ENCODE measurements at places on chromosomes 5 and 9. TPM values are rescaled to one million over a fixed set of nuclear protein-coding genes. Genes with fewer than 3 reads are reported as not detected.

DNA sequence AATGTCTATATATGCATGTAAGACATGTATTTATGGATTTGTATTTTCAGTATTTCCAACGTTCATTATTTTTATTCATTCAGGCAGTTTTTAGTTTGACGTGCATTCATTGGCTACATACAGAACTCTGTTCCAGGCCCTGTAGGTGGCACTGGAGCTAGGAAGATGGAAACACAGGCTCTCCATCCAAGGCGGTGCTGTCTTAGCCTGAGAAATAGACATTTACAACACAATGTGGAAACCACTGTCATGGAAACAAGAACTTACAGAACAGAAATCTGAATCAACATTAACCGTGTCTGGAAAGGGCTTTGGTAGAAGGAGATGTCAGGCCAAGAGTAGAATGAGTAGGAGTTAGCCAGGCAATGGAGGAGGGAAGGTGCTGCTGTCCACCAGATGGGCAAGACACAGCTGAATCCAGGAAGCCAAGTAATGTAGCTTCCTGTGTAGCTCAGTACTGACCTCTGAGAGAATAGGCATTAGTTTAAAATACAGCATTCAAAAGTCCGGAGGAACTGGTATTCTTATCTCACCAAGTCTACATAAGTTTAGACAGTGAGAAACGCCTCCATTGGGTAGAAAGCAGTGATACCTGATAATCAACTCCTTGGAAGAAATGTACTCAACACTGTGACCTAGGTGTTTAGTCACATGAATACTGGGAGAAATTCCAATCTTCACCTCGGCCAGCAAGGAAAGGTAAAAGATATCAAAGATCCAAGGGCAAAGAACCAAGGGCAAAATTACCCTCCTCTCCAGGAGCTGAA lies 388.6 kb upstream of the CDH6 start:
- H3K4me3 ChIP-seq = no peak overlapping the region
- no peak for DNase-seq
- no peaks in the 10 kb centered on the region for H3K4me1 ChIP-seq
- H3K27me3 ChIP-seq = no peaks in the 10 kb centered on the region

The TNIP1 gene
- total RNA-seq = 73.0 TPM

DNA sequence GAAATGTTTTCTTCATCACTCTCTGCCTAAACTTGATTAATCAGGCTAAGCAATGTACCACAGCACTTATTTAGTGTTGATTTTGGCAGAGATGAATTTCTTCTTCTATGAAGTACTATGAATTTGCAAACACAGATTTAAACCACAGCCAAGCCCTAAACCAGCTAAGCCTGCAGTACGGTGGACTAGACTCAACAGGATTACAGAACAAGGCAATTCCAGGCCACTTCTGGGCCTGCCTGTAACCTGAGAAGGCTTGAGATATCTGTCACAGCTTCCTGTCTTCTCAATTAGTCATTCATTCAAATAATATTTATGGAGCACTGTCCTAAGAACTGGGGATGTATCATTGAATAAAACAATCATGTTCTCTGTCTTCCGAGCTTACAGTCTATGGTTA lies 32.4 kb upstream of the CAST start:
- DNase-seq = no peak
- no peaks in the 10 kb centered on the region for H3K27me3 ChIP-seq
- no peaks in the 10 kb centered on the region for H3K36me3 ChIP-seq

DNA sequence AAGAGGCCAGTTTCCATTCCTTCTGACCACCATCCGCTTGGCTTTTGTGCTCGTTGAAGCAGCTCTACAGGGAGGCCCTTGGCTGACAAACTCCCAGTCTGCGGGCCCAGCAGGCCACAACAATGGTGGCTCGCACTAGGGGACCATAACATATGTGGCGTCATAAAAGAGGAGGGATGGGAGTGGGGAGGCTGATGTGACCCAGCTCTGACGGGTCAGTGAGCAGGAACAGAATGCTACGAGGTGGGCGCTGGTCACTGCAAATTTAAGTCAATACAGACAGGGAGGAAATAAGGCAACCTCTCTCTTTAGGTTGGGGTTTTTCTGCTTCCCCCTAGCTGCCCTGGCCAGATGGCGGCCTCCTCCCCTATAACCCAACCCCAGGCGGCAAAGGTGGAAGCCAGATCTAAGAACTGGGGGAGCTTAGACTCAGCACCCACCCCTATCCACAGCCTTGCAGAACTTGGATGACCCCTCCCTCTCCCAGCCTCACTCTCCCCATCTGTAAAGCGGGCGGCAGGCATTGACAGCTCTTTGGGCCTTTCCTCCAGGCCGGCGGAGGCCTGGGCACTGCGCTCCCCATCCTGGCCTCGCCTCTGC lies 778 bp downstream of the FRRS1L start:
- H3K27ac ChIP-seq = no peak overlapping the region
- H3K27me3 ChIP-seq = peaks cover 44% of the 10 kb centered on the region
- peak overlapping the region; percentile 46 for H3K4me3 ChIP-seq
- DNase-seq = no peak
- H3K4me1 ChIP-seq = peaks cover 10% of the 10 kb centered on the region

GRCh38 chr9:135879237-135879601 lies 28.1 kb downstream of the CAMSAP1 start:
- H3K27me3 ChIP-seq = no peaks in the 10 kb centered on the region
- H3K27ac ChIP-seq = no peak overlapping the region
- no peaks in the 10 kb centered on the region for H3K4me1 ChIP-seq
- no peak for DNase-seq

The GPRIN1 gene
- total RNA-seq = 1.3 TPM

- no peaks in the 10 kb centered on the region for H3K36me3 ChIP-seq
- no peaks in the 10 kb centered on the region for H3K27me3 ChIP-seq
- peak overlapping the region; percentile 98 for H3K27ac ChIP-seq
Observed at GRCh38 chr9:121201045-121201737, 478 bp downstream of the RAB14 start.

GRCh38 chr5:103409013-103409670 lies 150.6 kb downstream of the MACIR start:
- no peaks in the 10 kb centered on the region for H3K36me3 ChIP-seq
- H3K27ac ChIP-seq = no peak overlapping the region
- no peak overlapping the region for H3K4me3 ChIP-seq
- H3K4me1 ChIP-seq = no peaks in the 10 kb centered on the region
- H3K27me3 ChIP-seq = no peaks in the 10 kb centered on the region

GRCh38 chr9:128048663-128049062 lies 18.5 kb downstream of the NAIF1 start:
- no peak overlapping the region for H3K4me3 ChIP-seq
- no peaks in the 10 kb centered on the region for H3K36me3 ChIP-seq
- H3K27me3 ChIP-seq = no peaks in the 10 kb centered on the region

DNA sequence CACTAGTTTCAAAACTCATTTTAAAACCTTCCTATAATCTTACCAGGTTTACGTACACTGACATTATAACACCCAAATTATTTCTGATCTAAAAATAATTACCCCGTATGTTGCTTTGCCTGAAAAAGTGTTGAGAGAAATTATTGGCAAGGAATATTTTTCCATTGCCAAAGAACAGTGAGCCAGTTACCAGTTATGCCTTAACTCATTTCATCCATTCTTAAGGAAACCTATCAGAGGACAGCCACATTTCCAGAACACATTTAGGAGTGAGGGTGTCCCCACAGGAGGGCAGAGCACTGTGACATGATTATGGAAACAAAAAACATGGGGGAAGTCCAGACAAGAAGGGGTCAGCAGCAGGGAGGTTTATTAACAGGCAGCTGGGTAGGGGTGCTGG lies 52.2 kb downstream of the GABBR2 start:
- no peak for DNase-seq
- H3K27ac ChIP-seq = no peak overlapping the region
- H3K4me3 ChIP-seq = no peak overlapping the region
- no peaks in the 10 kb centered on the region for H3K36me3 ChIP-seq
- H3K4me1 ChIP-seq = no peaks in the 10 kb centered on the region
- no peaks in the 10 kb centered on the region for H3K27me3 ChIP-seq

The SPATA31C1 gene
- total RNA-seq = not detected

The PRR7 gene
- total RNA-seq = 7.6 TPM

- no peak for DNase-seq
- H3K27ac ChIP-seq = no peak overlapping the region
- no peaks in the 10 kb centered on the region for H3K36me3 ChIP-seq
- no peaks in the 10 kb centered on the region for H3K27me3 ChIP-seq
Observed at GRCh38 chr9:71760901-71761300, 7.4 kb downstream of the CEMIP2 start.

- H3K4me1 ChIP-seq = no peaks in the 10 kb centered on the region
- no peak overlapping the region for H3K4me3 ChIP-seq
- no peaks in the 10 kb centered on the region for H3K27me3 ChIP-seq
- no peak overlapping the region for H3K27ac ChIP-seq
Observed at GRCh38 chr9:99851500-99851822, 29.8 kb downstream of the NR4A3 start.

- H3K4me3 ChIP-seq = no peak overlapping the region
- H3K27ac ChIP-seq = no peak overlapping the region
- DNase-seq = no peak
Observed at GRCh38 chr9:131524665-131525315, 6.3 kb downstream of the UCK1 start.

DNA sequence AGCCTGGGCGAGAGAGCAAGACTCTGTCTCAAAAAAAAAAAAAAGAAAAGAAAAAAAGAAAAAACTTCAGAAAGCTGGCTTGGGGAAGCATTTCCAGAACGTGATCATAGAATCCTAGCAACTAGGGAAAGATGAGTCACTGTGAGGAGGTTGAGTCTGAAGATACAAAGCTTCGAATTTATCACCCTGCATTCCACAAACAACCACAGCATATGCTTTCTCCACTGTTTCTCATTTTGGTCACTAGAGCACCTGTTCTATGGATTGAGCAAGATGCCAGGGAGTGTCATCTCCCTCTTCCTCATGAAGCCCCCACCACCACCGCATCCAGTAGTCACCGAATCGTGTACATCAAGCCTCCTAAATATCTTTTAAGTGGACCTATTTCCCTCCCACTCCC lies 37.9 kb downstream of the SEMA5A start:
- no peaks in the 10 kb centered on the region for H3K27me3 ChIP-seq
- no peak overlapping the region for H3K27ac ChIP-seq

The ECSCR gene
- total RNA-seq = 5.5 TPM

The IL5 gene
- not detected for total RNA-seq

- H3K27ac ChIP-seq = no peak overlapping the region
- no peak for DNase-seq
Observed at GRCh38 chr9:3521966-3522365, 3.8 kb downstream of the RFX3 start.

DNA sequence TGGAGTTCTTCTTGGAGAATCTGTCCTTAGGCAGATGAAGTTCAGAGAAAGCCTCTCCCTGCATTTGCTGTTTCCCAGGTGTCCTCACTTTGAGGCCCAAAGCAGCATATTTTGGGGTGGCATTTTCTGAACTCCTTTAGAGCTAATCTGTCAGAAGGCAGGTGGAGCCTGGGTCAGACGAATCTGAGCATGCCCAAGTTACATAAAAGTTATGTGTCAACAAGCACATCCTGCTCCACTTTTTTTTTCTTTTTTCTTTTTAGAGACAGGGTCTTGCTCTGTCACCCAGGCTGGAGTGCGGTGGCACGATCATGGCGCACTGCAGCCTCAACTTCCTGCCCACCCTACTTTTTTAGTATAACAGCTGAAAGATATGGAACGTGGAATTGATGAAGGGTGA lies 41.3 kb upstream of the HSPA9 start:
- no peak overlapping the region for H3K4me3 ChIP-seq
- no peaks in the 10 kb centered on the region for H3K27me3 ChIP-seq
- H3K27ac ChIP-seq = peak overlapping the region; percentile 1
- H3K4me1 ChIP-seq = peaks cover 23% of the 10 kb centered on the region
- no peak for DNase-seq

The MIGA2 gene
- total RNA-seq = 43.0 TPM

DNA sequence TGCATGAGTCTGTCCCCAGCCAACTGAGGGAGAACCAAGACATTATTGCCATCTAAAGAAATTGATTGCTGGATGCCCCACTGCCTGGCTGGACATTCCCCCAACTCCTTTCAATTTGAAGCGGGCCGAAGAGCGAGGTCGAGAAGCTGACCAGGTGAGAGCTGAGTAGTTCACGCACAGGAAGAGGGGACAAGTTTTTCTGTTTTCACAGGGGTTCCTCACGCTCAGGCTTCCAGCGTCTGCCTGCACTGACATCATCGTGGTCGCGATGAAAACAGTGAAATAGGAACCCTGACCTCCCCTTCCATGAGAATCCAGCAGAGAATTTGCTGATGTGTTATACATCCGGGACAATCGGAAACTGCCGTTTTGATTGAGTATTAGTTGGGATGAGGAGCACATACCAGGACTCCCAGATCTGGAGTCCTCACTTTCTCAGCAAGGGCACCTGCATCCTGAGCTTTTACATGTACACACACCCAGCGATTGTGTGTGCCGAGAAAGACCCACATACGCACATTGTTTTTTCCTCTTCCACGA lies 3.1 kb upstream of the DMRT3 start:
- H3K4me3 ChIP-seq = no peak overlapping the region
- no peaks in the 10 kb centered on the region for H3K36me3 ChIP-seq
- H3K4me1 ChIP-seq = peaks cover 60% of the 10 kb centered on the region
- H3K27ac ChIP-seq = no peak overlapping the region

The NAIP gene
- total RNA-seq = 18.1 TPM

DNA sequence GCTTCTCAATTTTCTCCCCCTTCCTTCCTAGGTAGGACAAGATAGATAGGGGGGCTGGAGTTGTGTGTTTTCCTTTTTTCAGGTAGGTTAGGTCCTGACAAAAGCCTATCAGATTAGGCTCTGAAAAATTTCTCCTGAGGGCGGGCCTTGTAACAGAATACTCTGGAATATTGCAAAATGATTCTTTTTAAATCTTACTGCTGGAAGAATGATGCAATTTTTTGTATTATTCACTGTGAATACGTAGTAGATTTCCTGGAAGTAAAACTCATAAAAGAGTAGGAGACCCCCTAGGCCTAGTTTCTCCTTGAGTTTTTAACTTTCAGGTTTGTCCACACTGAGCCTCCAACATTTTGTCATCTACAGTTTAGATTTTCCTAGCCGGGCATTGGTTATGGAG lies 1701.8 kb downstream of the EFNA5 start:
- no peak for DNase-seq
- no peak overlapping the region for H3K27ac ChIP-seq
- H3K4me3 ChIP-seq = no peak overlapping the region
- H3K4me1 ChIP-seq = no peaks in the 10 kb centered on the region

DNA sequence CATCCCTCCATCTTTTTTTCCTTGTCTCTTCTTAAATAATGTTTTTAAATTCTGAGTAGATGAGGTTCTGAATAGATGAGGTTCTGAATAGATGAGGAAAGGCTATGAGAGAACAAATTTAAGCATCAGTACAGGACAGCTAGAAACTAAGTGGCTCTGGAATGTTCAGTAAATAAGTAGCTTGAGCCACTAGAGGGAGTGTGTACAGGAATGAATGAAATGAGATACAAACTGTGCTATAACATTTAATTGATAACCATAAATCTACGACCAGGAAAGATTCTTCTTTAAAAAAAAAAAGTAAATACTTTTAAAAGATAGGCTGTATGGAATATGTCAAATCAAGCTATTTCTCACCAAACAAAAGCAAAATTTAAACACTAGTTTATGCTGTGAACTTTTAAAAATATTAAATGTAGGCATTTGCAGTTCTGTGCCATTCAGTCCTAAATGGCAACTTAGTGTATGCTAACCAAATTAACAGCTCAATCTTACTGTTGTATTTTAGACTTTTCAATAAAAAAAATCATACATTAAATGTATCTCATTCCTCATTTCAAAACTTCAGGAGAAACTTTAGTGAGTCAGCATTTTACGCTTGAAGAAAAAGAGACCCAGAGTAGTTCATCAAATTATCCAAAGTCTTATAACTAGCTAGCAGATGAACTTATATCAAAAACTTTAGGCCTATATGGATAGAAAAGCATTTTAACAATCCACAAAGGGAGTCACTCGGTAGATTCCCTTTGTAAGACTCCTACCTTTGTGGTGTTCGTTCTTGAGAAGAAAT lies 70.4 kb upstream of the SNX2 start:
- no peak overlapping the region for H3K4me3 ChIP-seq
- no peaks in the 10 kb centered on the region for H3K27me3 ChIP-seq
- no peak overlapping the region for H3K27ac ChIP-seq

The NME5 gene
- 1.1 TPM for total RNA-seq

Measured in suprapubic skin (tissue), 4 donors.